H4 (cell line): ENCODE measurements at places on chromosomes 6 and 20. TPM values are rescaled to one million over a fixed set of nuclear protein-coding genes. Genes with fewer than 3 reads are reported as not detected.
A peak's percentile ranks its signal among the peaks of the same experiment; 100 is the strongest.

The RBM24 gene
- total RNA-seq: 1.0 and 1.1 TPM in 2 replicates

The RBM12 gene
- 37.1 and 62.3 TPM in 2 replicates for total RNA-seq

DNA sequence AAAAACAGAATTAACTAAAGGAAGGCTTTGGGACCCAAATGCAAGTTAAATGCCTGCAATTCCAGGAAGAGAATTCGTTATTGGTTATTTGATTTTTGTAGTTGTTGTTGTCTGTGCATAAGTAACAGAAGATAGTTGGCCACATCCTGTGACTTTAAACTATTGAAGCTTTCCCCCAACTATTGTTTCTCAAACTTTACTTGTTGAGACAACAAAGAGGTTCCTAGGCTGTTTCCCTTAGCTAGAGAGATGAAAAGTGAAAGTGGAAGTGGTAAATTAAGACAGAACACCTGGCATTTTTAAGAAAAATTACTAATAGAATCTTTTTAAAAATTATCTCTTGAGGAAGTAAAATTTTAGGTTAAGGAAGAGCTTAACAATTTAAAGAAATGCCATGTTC, 525.2 kb downstream of the PKHD1 start:
- DNase-seq: no peak

- peak; percentile 73 for DNase-seq
These were observed 18.7 kb downstream of the IL20RA start for GRCh38 chr6:137025786-137026730.

- no peak for DNase-seq
These were observed 91.1 kb downstream of the TXNDC5 start for GRCh38 chr6:7819431-7820015.

DNA sequence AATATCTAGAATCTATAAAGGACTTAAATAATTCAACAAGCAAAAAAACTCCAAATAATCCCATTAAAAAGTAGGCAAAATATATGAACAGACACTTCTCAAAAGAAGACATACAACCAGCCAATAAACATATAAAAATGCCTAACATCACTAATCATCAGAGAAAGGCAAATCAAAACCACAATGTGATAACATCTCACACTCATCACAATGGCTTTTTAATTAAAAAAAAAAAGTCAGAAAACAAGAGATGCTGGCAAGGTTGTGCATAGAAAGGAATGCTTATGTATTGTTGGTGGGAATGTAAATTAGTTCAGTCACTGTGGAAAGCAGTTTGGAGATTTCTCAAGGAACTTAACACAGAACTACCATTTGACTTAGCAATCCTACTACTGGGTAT, 979.6 kb upstream of the MAP3K7 start:
- no peak for DNase-seq

DNA sequence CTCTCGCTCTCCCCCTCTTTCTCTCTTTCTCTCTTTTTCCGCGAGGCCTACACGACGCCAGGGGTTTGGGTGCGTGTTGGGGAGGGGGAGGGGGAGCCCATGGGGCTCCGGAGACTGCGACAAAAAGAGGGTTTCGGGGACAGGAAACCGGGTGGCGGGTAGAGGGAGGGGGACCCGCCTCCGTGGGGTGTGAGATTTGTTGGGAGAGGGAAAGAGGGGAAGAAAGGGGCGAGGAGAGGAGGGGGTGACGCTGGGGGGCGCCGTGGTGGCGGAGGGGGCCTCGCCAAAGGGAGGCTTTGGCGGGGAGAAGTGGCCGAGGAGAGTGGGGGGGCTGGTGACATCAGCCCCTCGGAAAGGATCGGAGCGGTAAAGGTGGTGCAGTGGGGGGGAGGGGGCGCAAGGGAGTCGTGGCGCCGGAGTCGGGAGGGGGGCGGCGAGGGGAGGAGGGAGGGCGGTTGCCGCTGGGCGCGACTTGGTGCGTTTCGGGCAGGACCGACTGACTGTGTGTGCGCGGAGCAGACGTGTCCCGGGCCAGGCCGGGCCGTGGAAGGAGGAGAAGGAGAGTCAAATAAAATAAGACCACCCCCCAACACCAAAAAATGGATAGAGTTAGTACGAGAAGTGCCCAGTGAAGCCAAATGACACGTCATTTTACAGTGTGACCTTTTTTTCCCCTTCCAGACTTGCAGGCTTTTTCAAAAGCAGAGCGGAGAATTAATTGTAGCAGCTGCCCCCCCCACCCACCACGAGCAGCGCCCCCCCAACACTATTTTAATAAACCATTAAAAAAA, 39.8 kb downstream of the GNAS start:
- peak; percentile 63 for DNase-seq

- no peak for DNase-seq
These were observed 141.9 kb upstream of the SASH1 start for GRCh38 chr6:148200781-148201180.

GRCh38 chr6:133062696-133063306, 178.4 kb upstream of the EYA4 start:
- no peak for DNase-seq

DNA sequence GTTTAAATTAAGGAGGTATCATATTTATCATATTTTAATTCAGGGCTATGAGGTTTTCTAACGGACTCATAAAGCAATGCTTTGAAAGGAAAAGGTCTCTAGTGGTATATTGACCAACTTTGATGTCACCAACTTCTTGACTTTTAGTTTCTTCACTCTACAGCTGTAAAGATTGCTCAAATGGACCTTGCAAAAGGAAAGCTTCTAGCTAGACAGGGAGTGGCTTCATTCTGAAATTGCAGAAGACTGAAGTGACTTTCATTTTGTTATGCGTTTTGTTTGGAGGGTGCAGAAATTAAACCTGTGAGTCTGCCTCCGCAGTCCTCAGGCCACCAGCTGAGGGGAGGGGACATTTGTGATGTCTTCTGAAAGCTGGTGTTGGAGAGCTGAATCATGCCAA, 95.7 kb downstream of the SLC24A3 start:
- DNase-seq: no peak

DNA sequence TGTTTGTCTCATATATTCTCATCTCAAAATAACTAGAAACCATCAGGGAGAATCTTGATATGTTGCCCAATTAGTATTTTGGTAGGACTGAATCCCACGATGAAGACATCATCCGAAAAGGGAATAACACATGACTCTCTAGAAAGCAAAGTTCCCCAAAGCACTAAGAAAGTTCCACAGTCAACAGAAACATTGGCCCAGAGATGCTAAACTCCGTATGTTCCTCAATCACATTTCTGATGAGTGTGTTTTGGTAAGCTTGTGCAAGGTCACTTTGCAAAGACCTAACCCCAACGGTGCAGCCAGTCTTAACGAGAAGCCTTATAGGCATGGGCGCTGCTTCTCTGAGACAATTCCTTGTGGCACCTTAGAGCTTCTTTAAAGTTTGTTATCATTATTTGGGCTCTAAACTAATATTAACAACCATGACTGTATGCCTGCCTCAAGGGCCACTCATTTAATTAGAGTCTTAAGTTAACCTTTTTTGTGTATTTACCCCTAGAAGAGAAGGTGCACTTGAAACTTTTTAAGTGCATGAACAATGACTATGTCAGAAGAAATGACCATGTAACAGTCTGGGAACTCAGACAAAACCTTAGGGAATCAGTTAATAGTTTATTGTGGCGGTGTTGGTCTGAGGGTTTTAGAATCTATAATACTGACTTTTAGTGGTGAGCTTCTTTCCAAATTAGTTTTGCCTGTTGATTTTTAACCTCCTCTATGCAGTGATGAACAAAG, 202.0 kb upstream of the RAB32 start:
- DNase-seq: no peak

DNA sequence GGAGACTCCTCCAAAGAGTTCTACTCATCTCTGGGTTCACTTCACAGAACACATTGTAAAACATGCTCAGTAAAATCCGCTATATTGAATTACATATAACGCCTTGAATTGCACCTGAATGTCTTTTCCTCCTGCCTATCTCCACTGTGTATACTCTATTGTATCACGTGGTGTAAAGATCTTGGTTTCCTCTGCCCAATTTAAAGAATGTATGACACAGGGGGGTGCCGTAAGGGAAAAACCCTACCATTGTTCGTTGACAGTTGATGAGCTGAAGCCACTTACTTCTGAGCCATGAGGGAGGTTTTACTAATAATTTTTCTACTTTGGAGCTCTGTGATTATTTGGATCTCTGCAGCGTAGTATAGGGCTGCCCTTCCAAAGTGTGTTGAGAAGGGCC, 6.0 kb downstream of the ASF1A start:
- DNase-seq: no peak

DNA sequence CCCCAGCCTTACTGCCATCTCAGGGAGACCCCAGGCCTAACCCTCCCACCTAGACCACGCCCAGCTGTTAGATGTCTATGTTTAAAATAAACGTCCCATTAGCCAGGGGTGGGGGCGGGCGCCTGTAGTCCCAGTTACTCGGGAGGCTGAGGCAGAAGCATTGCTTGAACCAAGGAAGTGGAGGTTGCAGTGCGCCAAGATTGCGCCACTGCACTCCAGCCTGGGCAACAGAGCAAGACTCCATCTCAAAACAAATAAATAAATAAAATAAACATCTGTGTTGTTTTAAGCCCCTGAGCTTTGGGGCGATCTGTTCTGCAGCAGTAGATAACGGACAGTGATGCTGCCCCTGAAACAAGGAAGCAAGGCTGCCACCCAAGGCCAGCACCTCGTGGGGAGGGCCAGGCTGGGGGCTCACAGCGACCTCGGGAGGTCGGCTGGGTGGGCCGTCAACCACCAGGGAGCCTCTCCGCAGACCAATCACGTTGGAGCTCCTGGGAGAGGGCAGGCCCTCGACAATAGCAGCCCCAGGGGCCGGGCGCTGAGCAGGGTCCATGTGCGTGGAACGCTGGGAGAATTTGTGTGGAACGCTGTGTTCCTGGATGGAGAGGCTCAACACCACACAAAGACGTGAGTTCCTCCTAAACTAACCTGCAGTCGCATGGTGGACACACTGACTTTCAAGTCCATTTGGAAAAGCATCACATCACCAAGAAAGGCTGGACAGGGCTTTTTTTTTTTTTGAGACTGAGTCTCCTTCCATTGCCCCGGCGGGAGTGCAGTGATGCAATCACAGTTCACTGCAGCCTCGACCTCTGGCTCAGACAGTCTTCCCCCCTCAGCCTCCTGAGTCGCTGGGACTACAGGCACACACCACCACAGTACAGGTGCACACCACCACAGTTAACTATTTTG, 1.0 kb upstream of the HELZ2 start:
- no peak for DNase-seq

DNA sequence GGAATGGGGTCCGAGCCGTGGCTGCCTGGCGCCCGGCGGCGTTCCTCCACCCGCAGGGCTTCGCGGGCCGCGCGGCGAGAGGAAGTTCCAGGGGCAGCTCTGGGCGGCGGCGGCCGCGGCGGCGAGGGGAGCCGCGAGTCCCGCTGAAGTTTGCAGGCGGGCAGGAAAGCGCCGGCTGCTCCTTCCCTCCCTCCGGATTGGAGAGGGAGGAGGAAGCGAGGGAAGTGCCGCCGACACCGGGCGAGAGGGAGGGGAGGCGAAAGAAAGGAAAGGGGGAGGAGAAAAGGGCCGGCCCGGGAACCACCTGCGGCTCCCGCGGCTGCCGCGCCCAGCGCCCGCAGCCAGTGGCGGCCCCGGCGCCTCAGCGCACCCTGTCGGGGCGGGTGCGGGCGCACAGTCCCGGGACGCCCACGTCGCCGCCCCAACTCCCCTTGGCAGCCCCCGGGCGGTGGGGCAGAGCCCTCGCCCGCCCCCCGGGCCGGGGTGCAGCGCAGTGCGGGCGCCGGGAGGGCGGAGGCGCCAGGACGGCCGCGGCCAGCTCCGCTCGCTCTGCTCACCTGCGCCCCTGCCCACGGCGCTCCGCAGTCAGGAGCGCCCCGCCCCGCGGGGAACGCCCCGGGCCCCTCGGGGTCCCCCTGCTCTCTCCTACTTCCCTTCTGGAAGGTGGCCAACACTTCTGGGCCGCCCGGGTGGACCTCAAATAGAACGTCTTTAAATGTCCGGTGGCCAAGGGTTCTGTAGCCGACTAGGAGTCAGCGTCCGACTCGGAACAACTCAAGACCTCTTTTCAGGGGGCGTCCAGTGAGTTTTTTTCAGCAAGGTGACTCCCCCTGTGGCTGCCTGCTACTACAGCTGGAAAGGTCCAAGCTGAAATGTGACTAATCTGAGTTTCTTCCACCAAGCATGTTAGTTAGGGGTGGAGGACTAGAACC, 80.3 kb upstream of the CCDC28A start:
- peak; percentile 53 for DNase-seq

GRCh38 chr20:48404598-48404997, 423.2 kb downstream of the PREX1 start:
- no peak for DNase-seq

GRCh38 chr20:25549843-25550477, 35.4 kb downstream of the NINL start:
- no peak for DNase-seq

GRCh38 chr6:56499095-56499494, 143.6 kb downstream of the DST start:
- no peak for DNase-seq

DNA sequence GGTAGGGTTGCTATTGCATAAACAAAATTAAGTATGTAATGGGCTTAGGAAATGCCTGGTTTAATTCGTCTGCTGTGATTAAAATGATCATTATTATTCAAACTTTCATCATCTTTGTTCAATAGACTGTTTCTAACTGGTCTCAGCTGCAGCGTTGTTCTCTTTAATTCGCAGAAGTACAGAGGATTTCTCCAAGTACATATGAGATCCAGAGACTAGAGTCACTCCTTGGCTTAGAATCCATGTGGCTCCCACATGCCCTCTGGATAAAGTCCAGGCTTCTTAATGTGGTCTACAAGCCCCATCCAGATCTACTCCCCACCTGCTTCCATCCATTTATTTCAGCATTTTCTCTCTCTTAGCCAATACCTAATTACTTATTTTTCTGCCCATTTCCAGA, 1.1 kb upstream of the ZBTB24 start:
- DNase-seq: no peak
